ENCODE measurements at places on chromosomes 11 and 22.

DNA sequence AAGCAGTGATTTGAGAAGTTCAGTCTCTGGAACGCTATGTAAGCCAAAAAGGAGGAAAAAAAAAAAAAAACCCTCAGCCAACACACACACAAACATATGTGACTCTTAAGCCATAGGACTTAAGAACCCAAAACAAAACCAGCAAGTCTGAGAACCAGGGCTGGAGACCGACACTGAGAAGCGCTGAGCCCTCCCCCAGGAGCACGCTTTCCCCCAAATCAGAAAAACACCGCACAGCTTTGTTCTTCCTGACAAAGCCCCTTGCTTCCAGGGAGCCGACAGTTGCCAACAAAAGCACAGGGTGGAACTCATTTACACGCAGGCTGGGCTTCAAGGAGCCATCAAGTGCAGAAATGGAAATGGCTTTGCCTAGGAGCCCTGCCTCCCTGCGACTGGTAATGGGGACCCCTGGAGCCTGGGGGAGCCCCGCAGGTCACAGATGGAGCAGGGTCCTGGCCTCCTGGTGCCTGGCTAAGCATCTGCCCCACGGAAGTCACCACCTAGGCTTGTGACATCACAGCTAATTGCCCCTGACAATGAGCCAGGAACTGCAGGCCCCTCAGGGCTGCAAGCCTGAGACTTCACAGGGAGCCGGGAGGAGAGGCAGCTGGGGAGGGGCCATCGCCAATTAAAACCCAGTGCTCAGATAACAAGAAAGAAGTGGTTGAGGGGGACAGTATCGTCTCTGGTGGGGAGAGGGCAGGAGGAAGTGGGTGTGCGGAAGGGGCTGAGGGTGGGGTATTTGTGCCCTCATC, 66.9 kb downstream of the NFAM1 start:
- DNase-seq: no peak

GRCh38 chr22:46902436-46902835, 140.0 kb downstream of the TBC1D22A start:
- no peak for DNase-seq

DNA sequence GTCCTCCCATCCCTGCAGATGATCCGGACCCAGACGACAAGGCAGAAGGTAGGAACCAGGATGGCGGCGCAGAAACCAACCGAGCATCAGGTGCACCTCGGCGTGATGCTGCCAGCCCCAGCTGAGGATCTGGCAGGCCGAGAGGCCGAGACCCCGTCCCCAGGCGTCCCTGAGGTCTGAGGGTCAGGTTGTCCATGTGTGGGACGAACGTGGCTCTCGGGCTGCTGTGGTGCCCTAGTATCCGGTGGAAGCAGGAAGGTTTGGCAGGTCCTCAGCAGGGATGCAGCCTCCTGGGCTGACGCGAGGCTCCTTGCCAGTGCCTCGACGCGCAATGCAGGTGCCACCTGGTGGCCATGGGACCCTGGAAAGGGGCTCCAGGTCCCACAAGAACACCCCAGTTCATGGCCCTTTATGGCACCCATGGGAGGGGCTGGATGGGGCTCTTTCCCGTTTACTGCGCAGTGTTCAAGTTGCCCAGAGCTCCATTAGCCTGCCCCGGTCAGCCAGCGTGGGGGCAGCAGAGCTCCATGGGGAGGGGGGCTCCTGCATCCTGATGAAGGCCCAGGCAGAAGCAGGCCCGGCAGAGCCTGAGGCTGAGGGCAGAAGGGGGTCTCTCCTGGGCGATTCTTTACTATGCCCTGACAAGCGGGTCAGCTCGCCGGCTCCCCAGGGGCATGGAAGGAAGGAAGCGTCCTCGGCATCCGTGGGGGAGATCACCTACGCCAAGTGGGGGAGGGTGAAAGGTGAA, 129.9 kb downstream of the CTTN start:
- DNase-seq: no peak

GRCh38 chr11:130426837-130427341, 1.5 kb downstream of the ADAMTS8 start:
- DNase-seq: no peak

DNA sequence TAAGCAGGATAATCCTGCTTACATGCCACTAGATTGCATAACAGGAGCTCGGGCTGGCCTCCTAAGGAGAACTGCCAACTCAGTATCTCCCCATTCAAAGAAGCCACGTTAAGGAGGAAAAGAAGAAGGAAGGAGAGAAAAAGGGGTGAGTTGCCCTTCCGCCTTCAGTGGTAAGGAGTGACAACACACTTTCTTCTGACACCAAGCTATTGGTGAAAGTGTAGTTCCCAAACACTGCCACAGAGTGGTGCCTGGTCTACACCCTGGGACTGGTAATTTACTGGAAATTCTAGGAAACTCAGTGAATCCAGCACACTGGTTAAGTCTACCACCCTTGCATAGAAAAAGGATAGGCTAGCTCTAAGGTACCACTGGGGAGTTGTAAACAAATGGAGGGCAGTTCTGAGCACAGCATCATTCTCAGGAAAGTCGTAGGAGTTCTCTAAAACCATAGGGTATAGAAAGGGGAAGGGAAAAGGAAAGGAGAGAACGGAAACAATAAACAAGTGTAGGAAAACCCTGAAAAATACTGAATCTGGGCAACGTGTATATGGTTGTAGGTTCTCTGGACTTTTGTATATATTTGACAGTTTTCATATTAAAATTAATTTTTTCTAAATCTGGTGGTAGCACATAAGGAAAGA, 58.2 kb downstream of the RRAS2 start:
- DNase-seq: peak; percentile 39

GRCh38 chr11:34921156-34921555, 4.7 kb downstream of the PDHX start:
- no peak for DNase-seq

DNA sequence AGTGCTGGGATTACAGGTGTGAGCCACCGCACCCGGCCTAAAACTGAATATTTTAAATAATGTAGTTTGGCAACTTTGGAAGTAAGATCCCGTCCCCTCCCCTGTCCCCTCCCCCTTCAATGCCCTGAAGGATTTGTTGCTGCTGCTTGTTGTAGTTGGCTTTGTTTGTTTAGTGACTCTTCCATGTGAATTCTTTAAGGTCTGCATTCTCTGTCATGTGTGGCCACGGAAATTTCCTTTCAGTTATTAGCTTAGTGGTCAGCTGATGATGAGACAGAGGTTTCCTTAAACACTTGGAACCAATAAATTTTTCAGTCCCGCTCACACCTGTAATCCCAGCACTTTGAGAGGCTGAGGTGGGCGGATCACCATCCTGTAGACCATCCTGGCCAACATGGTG, 109.9 kb downstream of the MPPED1 start:
- DNase-seq: no peak

GRCh38 chr11:46674463-46675287, 25.7 kb downstream of the ARHGAP1 start:
- peak; percentile 5 for DNase-seq

DNA sequence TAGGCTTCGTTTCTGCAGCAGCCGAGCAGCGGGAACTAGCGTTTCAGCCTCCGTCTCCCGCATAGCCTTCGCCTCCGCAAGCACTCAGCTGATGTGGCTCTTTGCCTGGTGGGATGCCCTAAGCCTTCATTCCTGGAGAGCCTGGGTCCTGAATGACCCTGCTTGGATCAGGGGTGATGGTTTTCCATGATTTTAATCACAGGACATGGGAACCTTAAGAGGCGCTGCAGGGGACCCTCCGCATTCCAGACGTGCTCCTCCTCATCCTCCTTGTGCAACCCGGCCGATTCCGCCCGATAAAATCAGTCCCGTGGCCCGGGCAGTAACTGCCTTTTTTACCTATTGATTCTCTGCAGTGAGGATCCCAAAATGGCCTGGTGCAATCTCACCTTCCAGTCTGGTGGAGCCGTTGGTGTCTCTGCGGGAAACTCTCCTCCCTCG, 8.2 kb downstream of the C11orf21 start:
- no peak for DNase-seq

DNA sequence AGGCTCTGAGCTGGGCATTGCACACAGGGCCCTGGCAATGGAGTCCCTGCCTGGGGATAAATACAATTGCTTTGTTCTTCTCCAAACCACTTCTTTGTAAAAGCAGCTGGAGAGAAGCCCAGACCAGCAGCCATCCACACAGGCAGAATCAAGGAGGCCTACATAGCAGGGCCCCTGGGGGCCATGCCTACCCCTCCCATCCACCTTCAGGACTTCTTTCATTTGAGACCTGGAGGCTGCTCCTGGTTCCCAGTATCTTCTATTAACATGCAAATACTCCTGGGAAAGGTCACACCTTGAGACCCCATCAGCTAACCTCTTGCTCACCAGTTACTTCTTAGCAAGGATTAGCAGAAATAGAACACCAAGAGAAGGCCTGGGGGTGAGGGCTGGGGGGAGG, 511.1 kb downstream of the SOX6 start:
- DNase-seq: no peak

- DNase-seq: no peak
Measured at GRCh38 chr11:25927411-25927953, 404.4 kb upstream of the ANO3 start.

- no peak for DNase-seq
Measured at GRCh38 chr11:12179019-12179418, 68.6 kb downstream of the MICAL2 start.

GRCh38 chr11:83720675-83721074, 434.5 kb upstream of the CCDC90B start:
- DNase-seq: no peak

- DNase-seq: no peak
Measured at GRCh38 chr11:21514316-21514715, 678.6 kb upstream of the ANO5 start.

GRCh38 chr22:48071828-48072227, 1309.4 kb downstream of the TBC1D22A start:
- DNase-seq: no peak

DNA sequence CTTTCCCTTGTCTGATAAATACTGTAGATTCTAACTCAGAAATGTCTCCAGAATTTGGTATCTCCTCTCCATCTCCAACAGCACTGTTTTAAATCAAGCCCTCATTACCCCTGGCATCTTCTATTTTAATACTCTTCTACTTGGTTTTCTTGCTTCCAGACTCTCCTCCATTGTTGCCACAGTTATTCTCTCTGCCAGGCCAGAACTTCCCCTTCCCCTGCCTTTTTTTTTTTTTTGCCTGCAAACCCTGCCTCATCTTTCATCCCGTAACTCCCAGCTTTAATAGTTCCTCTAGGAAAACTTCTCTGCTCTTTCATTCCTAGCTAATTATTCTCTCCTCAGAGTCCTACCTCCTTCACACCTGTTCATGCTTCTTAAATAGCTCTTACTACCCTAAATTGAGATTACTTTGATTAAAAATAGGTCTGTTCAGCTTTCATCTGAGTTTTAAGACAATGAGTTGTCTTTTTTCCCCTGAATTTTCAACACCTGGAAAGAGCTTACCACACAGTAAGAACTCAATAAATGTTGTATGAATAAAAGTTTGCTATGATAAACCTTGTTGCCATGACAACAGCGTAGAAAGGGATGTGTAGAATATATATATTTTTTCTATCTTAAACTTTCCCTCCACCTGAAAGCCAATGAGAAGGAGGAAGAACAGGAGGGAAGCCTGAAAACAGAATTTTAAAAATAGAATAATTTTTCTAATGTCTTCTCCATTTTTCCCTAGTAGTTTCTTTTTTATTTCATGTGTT, 3.6 kb downstream of the IL18 start:
- DNase-seq: no peak

- peak; percentile 61 for DNase-seq
Measured at GRCh38 chr11:121452609-121453150, at the start of gene SORL1-AS1. Gene SORL1-AS1 (minus strand): TSS chr11:121452967.

- no peak for DNase-seq
Measured at GRCh38 chr22:21714786-21715185, 20.8 kb downstream of the YPEL1 start.

DNA sequence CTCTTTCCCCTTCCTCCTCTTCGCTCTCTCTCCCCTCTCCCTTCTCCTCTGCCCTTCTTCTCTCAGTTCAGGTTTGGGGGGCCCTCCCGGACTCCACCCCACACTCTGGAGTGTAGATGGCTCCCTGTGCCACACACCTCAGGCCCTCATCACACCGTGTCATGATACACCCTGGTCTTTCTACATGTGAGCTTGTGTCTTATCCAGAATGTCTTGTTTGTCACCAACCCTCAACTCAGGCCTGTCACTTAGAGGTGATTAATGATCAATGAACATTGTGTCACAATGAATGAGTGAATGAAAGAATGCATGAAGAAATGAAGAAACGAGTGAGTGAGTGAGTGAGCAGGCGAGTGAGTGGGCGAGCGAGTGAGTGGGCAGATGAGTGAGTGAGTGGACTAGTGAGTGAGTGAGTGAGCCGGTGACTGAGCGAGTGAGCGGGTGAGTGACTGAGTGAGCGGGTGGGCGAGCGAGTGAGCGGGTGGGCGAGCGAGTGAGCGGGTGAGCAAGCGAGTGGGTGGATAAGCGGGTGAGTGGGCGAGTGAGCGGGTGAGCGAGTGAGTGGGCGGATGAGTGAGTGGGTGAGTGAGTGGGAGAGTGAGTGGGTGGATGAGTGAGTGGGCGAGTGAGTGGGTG, 33.8 kb downstream of the CAPN1 start:
- no peak for DNase-seq

GRCh38 chr11:15764326-15764725, 592.0 kb downstream of the SOX6 start:
- DNase-seq: no peak

- no peak for DNase-seq
Measured at GRCh38 chr11:35076201-35077100, 62.5 kb upstream of the CD44 start.

DNA sequence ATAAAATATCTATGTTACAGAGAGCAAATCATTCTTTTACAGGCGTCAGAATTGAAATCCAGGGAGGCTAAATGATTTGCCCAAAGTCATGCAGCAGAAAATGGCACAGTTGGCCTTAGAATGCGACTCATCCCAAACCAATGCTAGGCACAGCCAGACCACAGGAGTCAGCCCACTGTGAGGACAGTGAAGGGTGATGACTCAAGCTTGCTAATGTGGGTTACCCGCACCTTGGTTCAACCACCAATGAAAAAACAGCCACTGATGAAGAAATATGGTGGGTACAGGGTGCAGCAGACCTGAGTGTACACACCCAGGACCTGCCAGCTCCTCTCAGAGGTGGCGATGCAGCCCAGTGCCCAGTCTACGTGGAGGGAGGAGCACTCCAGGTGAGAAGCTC, 89.7 kb downstream of the ZC3H12C start:
- no peak for DNase-seq

GRCh38 chr11:821512-822371, 3.0 kb downstream of the PNPLA2 start:
- peak; percentile 29 for DNase-seq

GRCh38 chr11:106670069-106670468, 348.2 kb downstream of the GUCY1A2 start:
- DNase-seq: no peak

GRCh38 chr22:21766691-21767462, 31.3 kb upstream of the YPEL1 start:
- peak; percentile 63 for DNase-seq

Data from CD4-positive, alpha-beta T cell treated with Interferon gamma for 1 hour (primary cell).